Stimulated activated CD8-positive, alpha-beta memory T cell treated with anti-CD3 and anti-CD28 coated beads, Interleukin-4, amount 100 ng/mL, for 4 hours (primary cell): ENCODE measurements at places on chromosomes 13 and 19.
A peak's percentile ranks its signal among the peaks of the same experiment; 100 is the strongest.

- no peak for DNase-seq
These were observed 467.2 kb downstream of the ITGBL1 start for GRCh38 chr13:101919541-101920181.

GRCh38 chr13:65112531-65112941, 2117.6 kb downstream of the PCDH9 start:
- no peak for DNase-seq

- DNase-seq = no peak
These were observed 1752.2 kb upstream of the PCDH20 start for GRCh38 chr13:63167699-63168337.

DNA sequence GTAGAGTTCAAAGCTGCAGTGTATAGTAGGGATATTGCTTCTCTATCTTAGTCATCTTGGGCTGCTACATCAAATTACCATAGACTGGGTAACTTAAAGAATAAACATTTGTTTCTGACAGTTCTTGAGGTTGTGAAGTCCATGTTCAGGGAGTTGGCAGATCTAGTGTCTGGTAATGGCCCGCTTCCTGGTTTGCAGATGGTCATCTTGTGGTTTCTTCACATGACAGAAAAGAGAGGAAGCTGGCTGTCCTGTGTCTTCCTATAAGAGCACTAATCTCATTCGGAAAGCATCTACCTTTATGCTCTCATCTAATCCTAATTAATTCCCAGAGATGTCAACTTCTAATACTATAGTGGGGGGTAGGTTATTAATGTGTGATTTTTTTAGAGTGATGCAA, 6.2 kb downstream of the ZNF763 start:
- DNase-seq = no peak

DNA sequence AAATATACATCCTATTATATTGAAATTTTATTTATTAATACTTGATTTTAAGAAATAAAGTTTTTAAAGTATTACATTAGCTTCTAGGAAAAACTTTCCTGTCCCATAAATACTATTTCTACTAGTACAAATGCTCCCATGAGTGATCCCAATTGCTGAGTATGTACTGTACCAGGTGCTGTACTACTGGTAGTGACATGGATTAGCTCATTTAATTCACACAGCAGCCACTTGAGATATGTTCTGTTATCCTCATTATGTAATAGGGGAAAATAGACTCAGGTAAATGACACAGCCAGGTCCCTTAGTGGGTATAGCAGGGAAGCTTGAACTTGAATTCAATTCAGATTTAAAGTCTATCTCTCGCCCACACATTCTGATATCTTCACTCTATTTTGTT, 363.1 kb downstream of the FGF14 start:
- no peak for DNase-seq

DNA sequence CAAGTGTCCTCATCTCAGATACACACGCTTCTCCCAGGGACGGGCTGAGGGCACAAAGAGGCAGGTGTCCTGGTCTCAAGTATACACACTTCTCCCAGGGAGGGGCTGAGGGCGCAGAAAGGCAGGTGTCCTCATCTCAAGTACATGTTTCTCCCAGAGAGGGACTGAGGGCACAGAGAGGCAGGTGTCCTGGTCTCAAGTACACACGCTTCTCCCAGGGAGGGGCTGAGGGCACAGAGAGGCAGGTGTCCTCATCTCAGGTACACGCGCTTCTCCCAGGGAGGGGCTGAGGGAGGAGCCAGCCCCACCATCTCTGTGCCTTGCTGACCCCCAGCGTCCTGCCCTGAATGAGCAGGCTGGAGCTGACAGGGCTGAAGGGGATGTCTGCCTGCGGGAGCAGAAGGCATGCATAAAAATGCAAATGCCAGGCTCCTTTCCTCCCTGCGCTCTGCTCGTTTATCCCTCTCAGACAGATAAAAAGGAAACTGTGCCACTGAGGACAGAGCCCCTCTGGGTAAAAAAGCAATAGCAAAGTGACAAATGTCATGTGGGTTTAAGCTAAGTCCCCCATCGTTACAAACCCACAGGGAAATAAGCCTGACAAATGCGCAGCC, 96.1 kb upstream of the UQCRFS1 start:
- no peak for DNase-seq

DNA sequence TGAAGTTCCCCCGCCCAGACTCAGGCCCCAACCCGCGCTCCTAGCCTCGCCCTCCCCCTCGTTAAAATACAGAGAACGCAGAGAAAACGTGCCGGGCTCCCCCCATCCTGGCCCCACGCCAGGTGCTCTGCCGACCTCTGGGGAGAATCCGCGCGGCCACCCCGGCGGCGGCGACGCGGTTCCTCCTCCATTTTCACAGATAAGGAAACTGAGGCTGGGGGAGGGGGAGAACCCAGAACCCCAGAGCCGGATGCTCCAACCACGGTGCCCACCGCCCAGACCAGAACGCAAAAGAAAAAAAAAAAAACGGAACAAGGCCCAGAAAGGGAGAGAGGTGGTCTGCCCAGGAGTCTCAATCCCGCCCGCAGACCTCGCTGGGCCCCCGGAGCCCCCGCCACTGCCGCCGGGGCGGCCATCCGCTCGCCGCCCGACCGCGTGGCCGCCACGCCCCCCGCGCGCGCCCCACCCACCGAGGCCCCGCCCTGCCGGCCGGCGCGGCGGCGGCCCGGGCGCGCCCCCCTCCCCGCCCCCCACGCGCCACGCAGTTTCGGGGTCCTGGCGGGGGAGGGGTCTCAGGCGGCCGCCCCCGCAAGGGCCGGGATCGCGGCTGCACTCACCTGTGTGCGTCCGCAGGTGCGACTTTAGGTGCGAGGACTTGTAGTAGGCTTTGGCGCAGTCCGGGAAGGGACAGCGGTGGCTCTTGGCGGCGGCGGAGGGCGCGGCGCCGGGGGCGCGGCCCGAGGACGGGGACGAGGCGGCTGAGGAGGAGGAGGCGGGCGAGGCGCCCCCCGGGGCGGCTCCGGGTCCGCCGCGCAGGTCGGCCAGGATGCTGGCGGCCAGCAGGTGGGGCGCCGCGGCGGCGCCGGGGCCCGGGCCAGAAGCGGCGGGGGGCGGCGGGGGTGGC, 703 bp downstream of the KLF16 start:
- no peak for DNase-seq

- peak; percentile 31 for DNase-seq
These were observed 51.2 kb downstream of the NLRP12 start for GRCh38 chr19:53772943-53773342.

DNA sequence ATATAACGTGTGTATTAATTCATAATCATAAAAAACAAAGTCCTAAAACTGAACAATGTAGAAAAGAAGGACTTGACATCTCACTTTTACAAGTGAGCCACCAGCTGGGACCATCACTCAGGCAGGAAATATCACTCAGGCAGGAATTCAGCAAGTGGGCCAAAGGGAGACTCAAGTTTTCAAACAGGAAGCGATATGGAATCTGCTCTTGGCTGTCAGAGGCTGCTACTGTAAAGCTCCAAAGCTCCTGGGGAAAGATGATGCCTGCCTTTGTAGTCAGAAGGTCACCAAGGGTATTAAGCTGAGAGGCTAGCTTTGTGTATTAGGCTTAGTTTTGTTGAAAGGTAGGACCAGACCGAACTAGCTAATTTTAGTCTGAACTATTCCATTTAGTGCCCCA, 5.5 kb upstream of the AKAP11 start:
- DNase-seq = no peak

- DNase-seq = no peak
These were observed 326.7 kb downstream of the SHISA2 start for GRCh38 chr13:25725104-25725503.

GRCh38 chr13:29583073-29583785, 12.3 kb downstream of the SLC7A1 start:
- DNase-seq = no peak

- DNase-seq = no peak
These were observed 85.6 kb downstream of the GNG7 start for GRCh38 chr19:2616741-2617392.

- DNase-seq = no peak
These were observed 169.0 kb downstream of the TBC1D4 start for GRCh38 chr13:75312884-75313520.

DNA sequence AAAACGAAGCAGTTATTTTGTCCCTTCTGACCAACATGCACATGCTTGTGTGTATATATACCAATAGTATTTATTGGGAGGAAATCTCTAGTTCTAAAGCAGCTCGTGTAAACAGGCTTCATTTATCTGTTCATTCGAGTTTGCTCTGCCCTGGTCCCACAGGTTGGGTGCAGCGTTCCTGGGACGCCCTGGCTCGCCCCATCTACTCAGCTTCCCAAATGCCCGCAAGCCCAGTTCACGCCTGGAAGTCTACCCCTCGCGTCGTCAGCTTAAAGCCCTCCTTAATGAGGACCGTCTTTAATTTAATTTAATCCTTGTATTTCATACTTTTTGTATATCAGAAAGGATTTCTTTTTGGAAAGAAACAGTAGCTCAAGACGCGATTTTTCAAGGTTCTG, 604 bp downstream of the THSD1 start:
- no peak for DNase-seq

DNA sequence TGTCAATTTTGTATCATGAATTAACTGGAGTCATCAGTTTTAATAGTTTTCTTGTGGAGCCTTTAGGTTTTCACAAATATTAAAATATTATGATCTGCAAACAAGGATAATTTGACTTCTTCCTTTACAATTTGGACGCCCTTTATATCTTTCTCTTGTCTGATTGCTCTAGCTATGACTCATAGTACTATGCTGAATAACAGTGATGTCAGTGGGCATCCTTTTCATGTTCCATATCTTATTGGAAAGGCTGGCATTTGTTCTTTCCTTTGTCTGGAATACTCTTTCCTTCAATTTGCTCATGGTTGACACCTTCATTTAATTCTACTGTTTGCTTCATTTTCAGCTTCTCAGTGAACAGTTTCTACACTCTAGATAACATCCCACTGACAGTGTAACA, 1129.3 kb downstream of the SLITRK5 start:
- no peak for DNase-seq

DNA sequence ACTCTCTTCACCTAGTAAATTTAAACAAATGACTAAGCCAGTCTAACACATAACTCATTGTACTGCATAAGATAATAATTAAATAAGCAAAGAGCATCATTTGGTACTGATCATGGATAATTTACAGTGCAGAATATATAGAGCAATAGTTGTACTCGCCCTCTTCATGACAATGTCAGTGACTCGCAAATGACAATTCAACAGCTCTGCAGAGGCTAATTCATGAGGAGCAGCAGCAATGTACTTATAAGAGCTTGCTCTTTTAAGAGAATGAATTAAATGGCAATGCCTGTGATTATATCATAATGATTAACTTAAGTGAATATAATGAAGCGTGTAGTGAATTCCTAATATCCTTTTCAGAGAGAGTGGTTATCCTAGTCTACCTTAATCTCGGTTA, 284.5 kb upstream of the PCDH20 start:
- no peak for DNase-seq

GRCh38 chr19:44714597-44715169, 15.7 kb downstream of the CEACAM16 start:
- no peak for DNase-seq

DNA sequence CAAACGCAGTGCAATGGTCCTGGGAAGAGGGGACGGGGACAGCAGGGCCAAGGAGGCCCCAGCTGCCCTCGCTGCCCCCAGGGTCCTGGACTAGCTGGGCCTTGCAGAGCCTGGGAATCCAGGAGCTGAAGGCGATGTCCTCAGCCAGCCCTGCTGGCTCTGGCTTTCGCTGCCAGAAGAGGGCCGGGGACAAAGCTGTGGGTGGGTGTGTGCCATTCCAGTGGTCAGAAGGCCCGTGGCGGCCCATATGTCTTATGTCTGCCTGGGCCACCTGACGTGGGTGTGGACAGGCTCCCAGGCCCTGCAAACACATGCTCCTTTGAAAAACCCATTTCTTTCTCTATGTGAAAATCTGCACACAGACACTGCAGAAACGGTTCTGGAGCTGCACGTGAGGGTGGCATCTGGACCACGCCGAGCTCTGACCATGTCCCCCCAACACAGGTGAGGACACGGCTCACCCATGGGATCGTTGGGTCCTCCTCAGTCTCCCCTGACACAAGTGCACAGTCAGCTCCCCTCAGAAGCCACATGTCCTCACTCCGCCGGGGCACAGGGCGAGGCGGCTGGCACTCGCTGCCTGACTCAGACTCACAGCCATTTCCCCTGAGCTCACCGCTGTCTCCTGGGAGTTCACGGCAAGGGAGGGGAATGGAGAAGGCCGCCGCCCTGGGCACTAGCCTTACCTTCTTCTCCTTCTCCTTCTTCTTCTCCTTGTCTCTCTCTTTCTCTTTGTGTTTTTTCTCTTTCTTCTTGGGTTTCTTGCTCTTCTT, 16.9 kb downstream of the IZUMO4 start:
- DNase-seq = no peak

- DNase-seq = peak; percentile 32
These were observed 12.7 kb downstream of the NPAS1 start for GRCh38 chr19:47032171-47032811.

DNA sequence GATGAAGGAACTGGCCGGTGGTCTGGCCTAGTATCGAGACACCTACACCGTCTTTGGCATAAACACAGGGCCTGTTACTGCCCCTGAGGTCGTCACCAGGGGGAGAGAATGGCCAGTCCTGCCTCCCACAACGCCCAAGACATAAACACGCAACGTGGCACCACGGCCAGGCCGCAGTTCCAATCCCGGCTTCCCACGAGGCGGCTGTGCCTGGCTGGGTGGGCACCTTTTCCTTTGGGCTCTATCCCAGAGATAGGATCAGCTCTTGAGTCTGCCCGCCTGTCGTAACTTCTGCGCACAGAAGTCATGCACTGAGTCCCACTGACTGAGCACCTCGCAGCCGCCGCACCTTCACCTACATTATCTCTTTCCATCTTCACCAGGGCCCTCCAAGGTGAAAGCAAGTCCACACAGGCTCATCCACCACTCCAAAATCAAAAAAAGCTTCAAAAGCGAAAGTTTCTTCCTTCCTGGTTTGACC, 1.1 kb downstream of the MIER2 start:
- DNase-seq = no peak
